ENCODE measurements at places on chromosomes 7 and 10.

DNA sequence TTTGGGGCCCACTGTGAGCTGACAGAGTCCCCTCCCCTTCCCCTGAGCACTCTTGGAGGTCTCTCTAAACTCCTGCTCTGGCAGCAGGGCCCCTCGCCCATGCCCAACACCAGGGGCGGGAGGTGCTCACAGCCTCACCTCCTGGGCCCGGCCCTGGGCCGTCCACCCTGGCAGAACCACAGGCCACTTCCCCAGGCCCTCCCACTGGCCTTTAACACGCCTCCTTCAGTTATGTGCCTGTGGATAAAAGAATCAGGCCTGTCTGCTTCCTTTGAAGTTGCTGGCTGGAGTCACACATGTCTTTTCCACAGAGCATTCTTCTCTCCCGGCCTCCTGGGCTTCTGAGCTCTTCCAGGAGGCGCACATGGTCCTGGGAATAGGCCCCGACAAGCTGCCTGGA lies 10.2 kb downstream of the MYL10 start:
- DNase-seq, result no peak

- DNase-seq, result no peak
These were observed 68.5 kb downstream of the TBXAS1 start for GRCh38 chr7:139897422-139898090.

GRCh38 chr7:109020251-109020650 lies 450.6 kb downstream of the DNAJB9 start:
- no peak for DNase-seq

DNA sequence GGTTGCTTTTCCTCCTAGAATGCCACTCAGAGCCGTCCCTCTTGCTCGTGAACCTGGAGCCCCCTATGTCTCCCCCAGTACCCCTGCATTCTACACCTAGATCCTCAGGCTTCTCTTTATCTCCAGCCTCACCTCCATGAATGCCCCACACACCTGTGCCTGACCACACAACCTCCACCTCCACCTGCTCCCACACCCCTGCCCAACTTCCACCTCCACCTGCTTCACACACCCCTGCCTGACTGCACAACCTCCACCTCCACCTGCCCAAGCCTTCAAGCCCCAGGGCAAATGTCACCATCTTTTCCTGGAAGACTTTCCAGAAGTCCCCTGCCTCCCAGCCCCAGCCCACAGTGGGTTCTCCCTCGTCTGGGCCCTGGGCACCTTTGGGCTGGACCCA lies 6.9 kb upstream of the LFNG start:
- no peak for DNase-seq

GRCh38 chr7:100655908-100656674 lies at the start of gene ACTL6B:
TSS of gene ACTL6B (minus strand) at chr7:100656448. CDS start at chr7:100656354, 94 bp downstream.
- DNase-seq, result no peak

- no peak for DNase-seq
These were observed 16.4 kb downstream of the ITGA8 start for GRCh38 chr10:15703151-15703880.

- no peak for DNase-seq
These were observed 2.8 kb downstream of the FAM53B start for GRCh38 chr10:124741281-124741921.

- no peak for DNase-seq
These were observed 15.2 kb downstream of the PDZD8 start for GRCh38 chr10:117360016-117360415.

All from stimulated activated CD8-positive, alpha-beta memory T cell treated with anti-CD3 and anti-CD28 coated beads, Interleukin-2, amount 100 ng/mL, for 1 hour (primary cell).